ENCODE measurements at places on chromosomes 7 and 10. TPM values are rescaled to one million over a fixed set of nuclear protein-coding genes. Genes with fewer than 3 reads are reported as not detected.

The OR13A1 gene
- total RNA-seq = not detected

The AP1S1 gene
- 153 TPM for total RNA-seq

The MRLN gene
- total RNA-seq = not detected

The CPXM2 gene
- 0.52 TPM for total RNA-seq

Data from MG63 (cell line).